Activated CD8-positive, alpha-beta T cell treated with anti-CD3 and anti-CD28 coated beads, Interleukin-2, amount 10 ng/mL, durations not matched to agents 7 days and 5 days (primary cell): ENCODE measurements at places on chromosomes 7 and 10. TPM values are rescaled to one million over a fixed set of nuclear protein-coding genes. Genes with fewer than 3 reads are reported as not detected.
A peak's percentile ranks its signal among the peaks of the same experiment; 100 is the strongest.

Gene PON1
- total RNA-seq, result not detected

Gene WNT8B
- 0.18 TPM for total RNA-seq

Gene CCL24
- total RNA-seq, result not detected

Gene SYT15B
- total RNA-seq, result 0.32 TPM

Gene GATA3
- 42.5 TPM for total RNA-seq

DNA sequence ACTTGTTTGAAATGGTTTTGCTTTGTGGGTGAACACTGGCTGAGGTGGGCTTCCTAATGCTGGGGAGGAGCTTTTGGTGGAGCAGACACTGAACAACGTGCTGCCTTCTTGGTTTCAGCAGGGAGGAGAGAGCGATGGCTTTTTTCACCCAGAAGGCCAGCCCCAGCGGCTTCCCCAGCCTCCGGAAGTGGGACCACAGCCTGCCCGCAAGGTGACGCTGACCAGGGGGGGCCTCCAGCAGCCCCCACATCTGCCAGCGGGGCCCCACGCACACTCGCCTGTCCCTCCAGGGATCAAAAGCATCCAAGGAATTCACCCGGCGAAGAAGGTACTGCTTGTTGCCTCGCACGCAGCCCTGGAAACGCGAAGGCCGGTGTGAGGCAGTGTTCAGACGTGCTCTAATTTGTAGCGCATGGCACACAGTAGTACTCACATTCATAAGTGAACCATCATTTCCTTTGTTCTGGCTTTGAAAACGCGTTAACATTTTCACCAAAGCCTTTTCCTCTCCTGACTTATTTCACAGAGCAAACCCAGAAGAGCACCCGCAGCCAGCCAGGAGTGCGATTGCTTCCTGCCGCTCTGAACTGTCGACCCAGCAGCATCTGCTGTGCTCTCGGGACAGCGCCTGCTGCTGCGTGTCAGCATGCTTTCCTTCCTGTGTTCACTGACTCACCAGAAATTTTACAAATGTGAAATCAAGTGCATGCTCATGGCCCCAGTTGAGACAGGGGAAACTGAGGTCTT lies 48.4 kb downstream of the SHH start:
- peak overlapping the region; percentile 68 for H3K4me3 ChIP-seq
- H3K27ac ChIP-seq, result peak overlapping the region; percentile 98
- DNase-seq, result peak; percentile 82
- H3K27me3 ChIP-seq, result no peaks in the 10 kb centered on the region
- H3K36me3 ChIP-seq, result peaks cover 73% of the 10 kb centered on the region
- peaks cover 77% of the 10 kb centered on the region for H3K4me1 ChIP-seq

DNA sequence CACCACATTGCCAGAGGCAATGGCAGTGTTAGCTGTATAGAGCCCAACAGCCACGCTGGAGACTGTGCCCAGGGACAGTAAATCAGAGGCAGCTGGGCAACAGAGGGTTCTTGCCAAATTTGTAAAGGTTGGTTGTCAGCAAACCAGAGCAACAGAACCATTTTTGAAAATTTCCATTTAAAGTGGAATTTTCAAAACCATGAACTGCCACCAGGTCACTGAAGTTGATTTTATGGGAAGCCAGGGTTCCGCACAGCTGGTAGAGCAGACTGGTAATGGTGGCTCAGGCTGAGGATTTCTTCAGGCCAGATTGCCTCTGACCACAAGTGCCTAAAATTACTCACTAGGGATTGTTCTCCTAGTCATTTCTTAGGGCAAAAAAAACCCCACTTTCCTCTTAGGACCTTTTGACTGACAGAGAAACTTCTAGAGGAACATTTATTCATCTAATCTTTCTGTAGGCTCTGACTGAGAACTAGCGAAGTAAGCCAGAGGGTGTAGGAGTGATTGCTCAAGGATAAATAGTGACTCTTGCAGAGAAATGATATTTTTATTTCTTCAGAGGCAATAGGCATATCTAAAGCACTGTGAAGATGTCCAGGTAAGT lies 342.4 kb downstream of the BBS9 start:
- H3K36me3 ChIP-seq, result no peaks in the 10 kb centered on the region
- no peak overlapping the region for H3K27ac ChIP-seq
- no peak for DNase-seq
- H3K4me1 ChIP-seq, result no peaks in the 10 kb centered on the region

GRCh38 chr10:71912431-71912830 lies 51.8 kb upstream of the CHST3 start:
- DNase-seq, result no peak
- H3K4me3 ChIP-seq, result no peak overlapping the region
- no peaks in the 10 kb centered on the region for H3K4me1 ChIP-seq
- H3K27ac ChIP-seq, result no peak overlapping the region
- H3K27me3 ChIP-seq, result no peaks in the 10 kb centered on the region

- H3K4me1 ChIP-seq, result peaks cover 4% of the 10 kb centered on the region
- H3K27ac ChIP-seq, result no peak overlapping the region
- no peaks in the 10 kb centered on the region for H3K27me3 ChIP-seq
- H3K36me3 ChIP-seq, result no peaks in the 10 kb centered on the region
These were observed 130.4 kb downstream of the MBL2 start for GRCh38 chr10:52642208-52642607.

- peaks cover 68% of the 10 kb centered on the region for H3K27me3 ChIP-seq
- peaks cover 4% of the 10 kb centered on the region for H3K4me1 ChIP-seq
- no peak overlapping the region for H3K4me3 ChIP-seq
- H3K27ac ChIP-seq, result no peak overlapping the region
- no peak for DNase-seq
These were observed 5.2 kb upstream of the HTR7 start for GRCh38 chr10:90862908-90863514.

GRCh38 chr10:119365773-119366599 lies 158.6 kb downstream of the GRK5 start:
- H3K27me3 ChIP-seq, result no peaks in the 10 kb centered on the region
- peaks cover 12% of the 10 kb centered on the region for H3K4me1 ChIP-seq
- no peak for DNase-seq
- no peak overlapping the region for H3K4me3 ChIP-seq
- H3K36me3 ChIP-seq, result no peaks in the 10 kb centered on the region
- no peak overlapping the region for H3K27ac ChIP-seq

GRCh38 chr10:926075-926698 lies 5.3 kb downstream of the LARP4B start:
- no peak overlapping the region for H3K4me3 ChIP-seq
- peaks cover 52% of the 10 kb centered on the region for H3K4me1 ChIP-seq
- H3K36me3 ChIP-seq, result peaks cover 47% of the 10 kb centered on the region
- no peaks in the 10 kb centered on the region for H3K27me3 ChIP-seq
- H3K27ac ChIP-seq, result no peak overlapping the region
- DNase-seq, result no peak

GRCh38 chr10:106625751-106626150 lies 538.8 kb downstream of the SORCS1 start:
- DNase-seq, result no peak
- H3K27me3 ChIP-seq, result no peaks in the 10 kb centered on the region
- H3K4me1 ChIP-seq, result no peaks in the 10 kb centered on the region
- H3K36me3 ChIP-seq, result no peaks in the 10 kb centered on the region
- H3K4me3 ChIP-seq, result no peak overlapping the region

- no peaks in the 10 kb centered on the region for H3K27me3 ChIP-seq
- H3K4me3 ChIP-seq, result no peak overlapping the region
- H3K36me3 ChIP-seq, result no peaks in the 10 kb centered on the region
- H3K4me1 ChIP-seq, result no peaks in the 10 kb centered on the region
- DNase-seq, result no peak
These were observed 70.1 kb downstream of the CDK14 start for GRCh38 chr7:90666186-90666585.

DNA sequence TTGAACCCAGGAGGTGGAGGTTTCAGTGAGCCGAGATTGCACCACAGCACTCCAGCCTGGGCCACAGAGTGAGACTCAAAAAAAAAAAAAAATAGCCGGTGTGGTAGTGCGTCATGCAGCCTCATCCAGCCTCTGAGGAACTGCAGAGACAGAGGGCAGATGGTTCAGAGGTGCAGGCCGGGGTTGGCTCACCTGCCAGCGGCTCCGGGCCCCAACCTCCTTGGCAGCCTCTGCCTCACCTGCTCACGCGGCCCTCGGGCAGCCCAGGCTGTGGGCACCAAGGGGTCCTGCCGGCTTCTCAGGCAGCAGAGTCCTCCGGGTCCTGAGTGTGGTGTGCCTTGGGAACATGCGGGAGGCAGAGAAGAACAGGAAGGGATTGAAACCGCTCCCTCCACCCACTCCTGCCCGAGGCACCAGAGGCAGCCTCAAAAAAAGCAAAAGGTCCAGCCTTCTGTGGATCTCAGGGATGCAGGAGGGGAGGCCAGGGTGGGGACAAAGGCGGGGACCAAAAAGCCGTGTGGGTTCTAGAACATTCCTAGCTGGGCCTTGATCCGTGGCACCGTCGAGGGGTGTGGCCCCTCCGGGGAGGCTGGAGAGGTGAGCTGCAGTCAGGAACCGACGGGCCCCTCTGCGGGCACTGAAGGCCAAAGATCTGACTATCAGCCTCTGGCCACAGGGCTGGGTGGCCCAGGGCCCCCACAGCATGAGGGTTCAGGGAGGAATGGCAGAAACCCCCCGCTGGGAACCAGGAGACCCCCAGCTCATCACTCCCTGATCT lies 55.4 kb upstream of the DNAJB6 start:
- no peak for DNase-seq
- no peak overlapping the region for H3K27ac ChIP-seq
- H3K4me1 ChIP-seq, result peaks cover 15% of the 10 kb centered on the region
- H3K27me3 ChIP-seq, result peaks cover 2% of the 10 kb centered on the region

DNA sequence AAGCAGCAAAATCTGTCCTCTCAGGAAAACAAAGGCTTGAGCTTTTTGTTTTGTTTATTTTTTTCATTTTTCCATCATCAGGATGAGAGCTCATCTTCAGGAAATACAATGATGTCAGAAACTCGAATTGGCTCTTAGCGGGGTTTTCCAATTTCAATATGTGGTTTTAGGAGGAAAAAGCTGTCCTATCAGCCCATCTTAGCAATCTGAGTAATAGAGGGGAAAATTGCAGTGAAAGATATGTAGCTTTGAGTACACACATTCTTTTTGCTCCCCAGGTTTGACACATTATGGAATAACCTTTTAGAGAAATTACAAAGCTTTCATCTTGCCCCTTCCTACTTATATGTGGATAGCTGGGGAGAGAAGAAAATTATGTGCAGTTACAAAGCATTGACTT lies 113.6 kb upstream of the MYO3A start:
- no peaks in the 10 kb centered on the region for H3K27me3 ChIP-seq
- no peak overlapping the region for H3K27ac ChIP-seq
- H3K4me3 ChIP-seq, result peak overlapping the region; percentile 12
- no peak for DNase-seq
- no peaks in the 10 kb centered on the region for H3K4me1 ChIP-seq

- no peaks in the 10 kb centered on the region for H3K4me1 ChIP-seq
- no peak overlapping the region for H3K27ac ChIP-seq
- H3K27me3 ChIP-seq, result peaks cover 19% of the 10 kb centered on the region
- DNase-seq, result no peak
- no peak overlapping the region for H3K4me3 ChIP-seq
These were observed 5.8 kb upstream of the ARHGAP22 start for GRCh38 chr10:48610585-48611093.

GRCh38 chr7:132078891-132079735 lies 497.2 kb downstream of the PLXNA4 start:
- no peaks in the 10 kb centered on the region for H3K36me3 ChIP-seq
- peaks cover 9% of the 10 kb centered on the region for H3K4me1 ChIP-seq
- no peak overlapping the region for H3K4me3 ChIP-seq
- peaks cover 37% of the 10 kb centered on the region for H3K27me3 ChIP-seq
- DNase-seq, result no peak

DNA sequence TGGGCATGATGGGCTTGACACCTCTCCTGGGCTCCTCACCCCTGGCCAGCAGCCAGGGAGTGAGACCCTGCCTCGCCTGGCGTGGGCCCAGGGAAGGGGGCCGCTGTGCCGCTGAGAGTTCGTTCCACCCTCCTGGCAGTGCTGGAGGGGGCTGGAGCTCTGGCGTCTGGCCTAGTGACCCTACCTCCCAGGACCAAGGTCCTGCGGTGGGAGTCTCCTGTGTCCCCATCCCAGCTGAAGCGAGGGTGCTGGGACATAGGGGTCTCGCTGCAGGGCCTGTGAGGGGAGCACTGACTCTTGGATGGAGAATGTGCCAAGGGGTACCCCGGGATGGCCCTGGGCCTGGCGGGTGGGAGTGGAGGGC lies 1.2 kb downstream of the GTF2IRD1 start:
- peaks cover 24% of the 10 kb centered on the region for H3K27me3 ChIP-seq
- peaks cover 18% of the 10 kb centered on the region for H3K4me1 ChIP-seq
- no peaks in the 10 kb centered on the region for H3K36me3 ChIP-seq
- no peak for DNase-seq
- H3K4me3 ChIP-seq, result peak overlapping the region; percentile 3

DNA sequence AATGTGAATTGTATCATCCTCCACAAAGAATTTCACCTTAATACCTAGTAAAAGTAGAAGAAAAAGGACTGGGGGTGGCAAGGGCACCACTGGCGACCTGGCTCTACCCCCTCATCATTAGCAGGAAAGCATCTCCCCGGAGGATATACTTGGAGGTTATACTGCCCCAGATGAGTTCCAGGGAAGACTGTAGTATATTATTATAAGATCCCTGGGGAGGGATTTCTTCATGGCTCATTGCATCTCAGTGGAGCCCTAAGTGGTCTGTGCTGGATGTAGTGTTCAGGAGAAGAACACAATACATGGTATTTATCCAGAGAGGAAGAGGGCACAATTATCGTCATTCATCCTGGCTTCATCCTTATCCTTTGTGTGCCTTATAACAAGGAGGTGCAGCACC lies 14.2 kb upstream of the DYNC1I1 start:
- no peak overlapping the region for H3K27ac ChIP-seq
- no peaks in the 10 kb centered on the region for H3K4me1 ChIP-seq
- no peak overlapping the region for H3K4me3 ChIP-seq
- H3K27me3 ChIP-seq, result no peaks in the 10 kb centered on the region

GRCh38 chr7:25716421-25716820 lies 435.6 kb upstream of the NFE2L3 start:
- no peaks in the 10 kb centered on the region for H3K4me1 ChIP-seq
- no peak overlapping the region for H3K4me3 ChIP-seq
- peaks cover 5% of the 10 kb centered on the region for H3K27me3 ChIP-seq
- no peak for DNase-seq

GRCh38 chr7:7330997-7331396 lies 148.7 kb downstream of the C1GALT1 start:
- DNase-seq, result no peak
- H3K27ac ChIP-seq, result no peak overlapping the region
- H3K4me1 ChIP-seq, result no peaks in the 10 kb centered on the region

GRCh38 chr7:123191132-123191531 lies 8.6 kb downstream of the SLC13A1 start:
- no peaks in the 10 kb centered on the region for H3K36me3 ChIP-seq
- H3K4me1 ChIP-seq, result no peaks in the 10 kb centered on the region
- no peak overlapping the region for H3K27ac ChIP-seq
- no peak overlapping the region for H3K4me3 ChIP-seq

DNA sequence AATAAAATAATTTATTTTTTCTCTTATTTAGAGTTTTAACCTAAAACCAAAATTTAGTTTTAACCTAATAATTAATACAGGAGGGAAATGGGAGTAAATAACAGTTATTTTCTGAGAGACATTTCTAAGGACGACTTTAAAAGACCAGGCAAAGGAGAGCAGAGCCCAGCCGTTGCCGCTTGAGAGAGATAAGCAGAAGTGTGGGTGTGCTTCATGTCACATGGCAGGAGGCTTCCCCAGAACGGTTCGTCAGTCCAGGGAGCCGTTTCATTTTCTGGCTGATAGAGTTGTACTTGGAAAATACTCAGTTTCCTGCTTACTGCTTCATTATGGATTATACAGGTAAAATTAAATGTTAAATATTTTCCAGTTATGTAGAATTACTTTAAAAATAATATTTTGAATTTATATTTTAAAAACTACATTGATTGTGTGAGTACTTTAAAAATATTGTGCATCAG lies 61.4 kb downstream of the ST7 start:
- H3K4me3 ChIP-seq, result no peak overlapping the region
- H3K4me1 ChIP-seq, result peaks cover 49% of the 10 kb centered on the region
- peaks cover 2% of the 10 kb centered on the region for H3K27me3 ChIP-seq
- peak; percentile 30 for DNase-seq
- H3K27ac ChIP-seq, result no peak overlapping the region
- H3K36me3 ChIP-seq, result no peaks in the 10 kb centered on the region
